Stimulated activated CD8-positive, alpha-beta memory T cell treated with anti-CD3 and anti-CD28 coated beads, Interleukin-4, amount 100 ng/mL, for 4 hours (primary cell): ENCODE measurements at places on chromosomes 16 and 17.

- DNase-seq, result no peak
Observed at GRCh38 chr17:62818526-62818925, 10.4 kb upstream of the MARCHF10 start.

DNA sequence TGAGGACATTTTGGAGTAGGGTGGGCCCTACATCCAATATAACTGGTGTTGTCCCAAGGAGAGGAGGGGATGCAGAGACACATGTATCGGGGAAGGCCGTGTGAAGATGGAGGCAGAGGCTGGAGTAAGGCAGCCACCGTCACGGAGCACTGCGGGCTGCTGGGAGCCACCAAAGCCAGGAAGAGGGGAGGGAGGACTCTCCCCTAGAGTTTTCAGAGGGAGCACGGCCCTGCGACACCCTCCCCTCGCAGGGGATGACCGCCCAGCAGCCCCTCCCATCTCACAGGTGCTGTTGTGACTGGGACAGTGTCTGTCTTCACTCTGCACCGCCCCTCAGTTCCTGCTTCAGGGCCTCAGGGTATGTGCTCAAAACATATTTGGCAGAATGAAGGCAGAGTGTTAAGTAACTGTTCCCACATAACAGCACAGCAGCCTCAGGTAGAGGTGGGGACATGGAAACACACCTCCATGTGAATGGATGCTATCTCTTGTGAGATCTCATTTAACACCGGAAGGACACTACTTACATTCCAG lies 82.2 kb downstream of the RBFOX3 start:
- no peak for DNase-seq

- no peak for DNase-seq
Observed at GRCh38 chr17:43669971-43670644, 8.4 kb upstream of the MEOX1 start.

- DNase-seq, result no peak
Observed at GRCh38 chr17:34926661-34927060, 34.6 kb downstream of the CCT6B start.

DNA sequence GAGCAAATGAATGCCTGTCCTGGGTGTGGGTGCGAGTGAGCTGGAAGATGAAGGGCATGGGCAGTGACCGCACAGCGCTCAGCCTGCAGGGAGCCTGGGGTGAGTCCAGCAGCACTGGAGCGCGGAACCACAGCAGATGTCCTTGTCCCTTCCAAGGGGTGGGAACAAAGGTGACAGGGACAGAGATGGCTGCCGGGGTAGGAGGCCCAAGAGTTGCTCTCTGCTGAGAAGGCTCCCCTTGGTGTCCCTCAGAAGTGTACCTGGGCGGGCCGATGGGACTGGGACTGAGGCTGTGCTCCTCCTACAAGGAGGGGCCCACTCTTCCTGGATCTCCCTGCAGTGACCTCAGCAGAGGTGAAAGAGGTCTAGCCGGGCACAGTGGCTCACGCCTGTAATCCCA lies 7.6 kb upstream of the PGAP6 start:
- no peak for DNase-seq

GRCh38 chr17:56601591-56601990 lies 8.1 kb downstream of the NOG start:
- DNase-seq, result no peak

GRCh38 chr17:36614933-36615332 lies 13.6 kb downstream of the MRM1 start:
- no peak for DNase-seq

DNA sequence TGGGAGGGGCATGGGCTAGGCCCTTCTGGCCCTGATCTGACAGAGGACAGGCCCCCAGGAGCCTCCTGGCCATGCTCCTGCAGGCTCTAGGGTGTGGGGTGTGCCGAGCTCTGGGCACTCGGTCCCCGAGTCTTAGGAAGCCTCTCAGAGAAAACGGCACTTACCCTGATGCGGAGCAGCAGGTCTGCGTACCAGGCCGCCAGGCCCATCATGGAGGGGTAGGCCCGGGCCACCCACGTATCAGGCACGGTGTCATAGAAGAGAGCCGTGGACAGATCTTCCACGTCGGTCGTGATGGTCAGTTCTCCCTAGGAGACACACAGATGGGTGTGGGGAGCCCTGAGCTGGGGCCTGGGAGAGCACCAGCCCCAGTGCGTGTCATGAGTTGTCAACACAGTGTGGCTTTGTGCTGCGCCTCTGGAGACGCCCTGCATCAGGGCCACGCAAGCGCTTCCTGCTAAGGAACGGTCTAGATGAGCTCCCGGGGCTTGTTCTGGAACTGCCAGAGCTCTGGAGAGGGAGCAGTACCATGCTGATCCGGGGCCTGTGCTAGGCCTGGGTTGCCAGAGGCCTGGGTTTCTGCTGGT lies 47.9 kb downstream of the PGS1 start:
- DNase-seq, result no peak

DNA sequence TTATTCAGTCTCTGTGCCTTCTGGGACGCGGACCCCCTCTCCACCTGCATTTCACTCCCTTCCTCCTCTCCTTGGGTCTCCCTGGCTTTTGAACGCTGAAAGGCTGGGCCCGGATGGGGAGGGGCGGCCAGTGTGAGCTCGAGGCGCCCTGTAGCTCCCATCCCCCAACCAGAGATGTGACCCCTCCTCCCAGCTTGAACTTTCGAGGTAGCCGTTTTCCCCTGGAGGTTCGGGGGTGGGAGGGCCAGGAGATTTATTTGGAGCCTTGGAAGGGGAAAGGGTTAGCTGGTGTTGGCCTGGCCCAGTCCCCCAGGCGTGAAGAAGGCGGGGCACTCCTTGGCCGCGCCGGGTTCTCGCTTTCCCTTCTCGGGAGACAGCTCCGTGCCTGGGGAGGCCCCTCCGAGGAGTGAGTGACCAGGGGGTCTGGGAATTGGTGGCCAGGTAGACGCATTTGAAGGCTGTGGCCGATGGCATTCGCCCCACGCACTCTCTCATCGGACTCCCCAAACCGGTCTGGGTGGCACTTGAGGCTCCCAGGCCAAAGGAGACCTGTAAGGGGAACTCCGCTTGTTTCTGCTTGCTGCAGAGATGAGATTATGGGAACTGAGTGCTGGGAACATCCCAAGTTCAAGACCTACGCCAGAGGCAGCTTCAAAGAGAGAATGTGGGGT lies 942 bp downstream of the LDAF1 start:
- DNase-seq, result no peak

- DNase-seq, result no peak
Observed at GRCh38 chr17:56499799-56500388, 93.6 kb upstream of the NOG start.

DNA sequence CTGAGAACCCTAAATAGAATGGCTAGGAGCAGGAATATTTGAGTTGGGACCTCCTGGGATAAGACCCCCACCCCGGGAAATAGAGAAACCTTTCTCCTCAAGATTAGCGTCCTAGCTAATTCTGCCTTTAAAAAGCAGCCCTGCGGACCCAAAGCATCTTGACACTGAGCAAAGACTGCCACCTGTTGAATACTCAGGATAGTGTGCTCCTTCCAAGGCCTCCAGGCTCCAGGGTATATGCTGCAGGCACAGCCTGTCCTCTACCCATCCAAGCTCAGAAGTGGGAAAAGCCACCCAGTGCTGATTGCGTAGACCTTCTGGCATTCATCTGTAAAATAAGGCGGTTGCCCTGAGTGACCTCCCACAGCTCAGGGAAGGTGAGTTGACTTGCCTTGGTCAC lies 456.2 kb upstream of the DYNLRB2 start:
- DNase-seq, result no peak

GRCh38 chr17:13222975-13223374 lies 205.1 kb upstream of the ELAC2 start:
- DNase-seq, result no peak

- no peak for DNase-seq
Observed at GRCh38 chr17:36213695-36214094, 2.8 kb downstream of the CCL4L2 start.

GRCh38 chr16:65622151-65622550 lies 500.3 kb upstream of the CDH11 start:
- DNase-seq, result no peak

GRCh38 chr16:12341423-12341822 lies 364.9 kb downstream of the SNX29 start:
- DNase-seq, result no peak

- DNase-seq, result no peak
Observed at GRCh38 chr16:51818342-51818944, 667.4 kb upstream of the SALL1 start.

- no peak for DNase-seq
Observed at GRCh38 chr16:74372953-74373846, 2.9 kb upstream of the NPIPB15 start.

GRCh38 chr16:74817851-74818250 lies 43.2 kb upstream of the FA2H start:
- DNase-seq, result no peak

- DNase-seq, result no peak
Observed at GRCh38 chr16:1776991-1777374, 4.0 kb upstream of the MRPS34 start.

- no peak for DNase-seq
Observed at GRCh38 chr17:65097110-65097509, 40.1 kb upstream of the RGS9 start.

DNA sequence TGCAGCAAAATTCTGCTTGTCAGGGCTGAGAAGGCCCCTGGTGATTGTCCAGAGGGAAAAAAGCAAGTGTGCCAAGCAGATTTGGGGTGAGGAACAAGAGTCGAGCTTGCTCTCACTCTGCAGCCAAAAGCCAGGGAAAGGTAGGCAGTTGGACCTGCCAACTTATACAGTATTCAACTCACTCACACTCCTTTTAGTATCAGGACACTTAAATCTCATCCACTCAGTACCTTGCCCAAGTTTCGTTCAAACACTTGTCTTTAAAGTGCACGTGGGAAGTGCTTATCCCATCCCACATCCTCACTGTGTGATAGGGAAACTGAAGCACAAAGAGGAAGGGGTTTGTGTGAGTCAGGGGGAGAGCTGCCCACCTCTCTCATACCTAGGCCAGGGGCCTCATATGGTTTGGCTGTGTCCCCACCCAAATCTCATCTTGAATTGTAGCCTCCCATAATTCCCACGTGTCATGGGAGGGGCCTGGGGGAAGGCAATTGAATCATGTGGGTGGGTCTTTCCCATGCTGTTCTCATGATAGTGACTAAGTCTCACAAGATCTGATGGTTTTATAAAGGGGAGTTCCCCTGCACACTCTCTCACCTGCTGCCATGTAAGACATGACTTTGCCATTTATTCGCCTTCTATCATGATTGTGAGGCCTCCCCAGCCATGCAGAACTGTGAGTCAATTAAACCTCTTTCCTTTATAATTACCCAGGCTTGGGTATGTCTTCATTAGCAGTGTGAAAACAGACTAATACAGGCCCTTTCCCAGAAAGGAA lies 25.6 kb upstream of the CES5A start:
- DNase-seq, result no peak

GRCh38 chr17:876272-876671 lies 94.1 kb downstream of the MRM3 start:
- DNase-seq, result no peak

DNA sequence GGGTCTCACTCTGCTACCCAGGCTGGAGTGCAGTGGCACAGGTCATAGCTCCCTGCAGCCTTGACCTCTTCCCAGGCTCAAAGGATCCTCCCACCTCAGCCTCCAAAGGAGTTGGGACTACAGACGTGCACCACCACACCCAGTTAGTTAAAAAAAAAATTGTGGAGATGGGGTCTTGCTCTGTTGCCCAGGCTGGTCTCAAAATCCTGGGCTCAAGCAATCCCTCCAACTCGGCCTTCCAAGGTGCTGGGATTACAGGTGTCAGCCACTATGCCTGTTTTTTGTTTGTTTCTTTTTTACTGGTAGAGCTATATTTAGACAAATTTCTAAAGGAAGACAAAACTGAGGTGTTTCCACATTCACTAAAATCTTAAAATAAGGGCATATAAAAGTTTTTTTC lies 1.7 kb downstream of the CMTR2 start:
- no peak for DNase-seq

- no peak for DNase-seq
Observed at GRCh38 chr16:8120001-8120400, 470.3 kb downstream of the TMEM114 start.

- DNase-seq, result no peak
Observed at GRCh38 chr16:66547101-66547989, 2.6 kb downstream of the TK2 start.

GRCh38 chr17:19017804-19018599 lies 13.4 kb upstream of the FAM83G start:
- DNase-seq, result no peak

- no peak for DNase-seq
Observed at GRCh38 chr17:66834426-66834918, 445 bp upstream of the CACNG5 start.

GRCh38 chr16:57578521-57579360 lies 36.3 kb downstream of the ADGRG5 start:
- DNase-seq, result no peak

DNA sequence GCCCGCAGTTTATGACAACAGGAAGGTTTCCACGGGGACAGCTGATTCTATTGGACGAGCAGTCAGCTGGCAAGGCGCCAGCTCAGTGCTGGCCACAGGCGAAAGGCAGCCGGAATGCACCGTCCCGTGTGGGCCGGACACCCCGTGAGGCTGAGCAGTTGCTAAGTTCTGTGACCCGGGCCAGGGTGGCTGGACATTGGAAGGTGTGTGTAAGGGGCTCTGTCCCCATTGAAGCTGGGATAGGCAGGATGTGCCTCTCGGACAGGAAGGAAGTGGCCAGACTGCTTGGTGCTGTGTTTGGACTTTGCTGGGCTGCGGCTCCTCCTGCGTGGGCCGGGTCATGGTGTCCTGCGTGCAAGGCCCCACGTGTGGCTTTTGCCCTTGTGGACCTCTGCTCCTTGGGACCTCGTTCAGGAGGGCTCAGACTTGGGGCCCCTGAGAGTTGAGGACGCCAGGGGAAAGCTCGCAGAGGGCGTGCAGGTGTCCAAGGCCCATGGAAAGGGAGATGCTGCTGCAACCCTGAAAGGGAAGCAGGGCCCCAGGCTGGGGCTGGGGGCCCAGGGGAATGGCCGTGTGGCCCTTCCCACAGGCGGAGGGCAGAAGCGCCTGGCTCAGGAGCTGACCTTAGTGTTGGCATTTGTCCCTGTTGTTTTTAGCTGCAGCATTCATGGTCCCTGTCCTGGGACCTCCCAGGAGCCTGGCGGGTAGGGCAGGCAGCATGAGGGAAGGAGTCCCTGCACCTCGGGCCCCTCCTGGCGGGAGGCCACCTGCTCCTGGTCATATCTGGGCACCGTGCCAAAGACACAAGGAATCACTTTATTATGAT lies 10.0 kb downstream of the BAIAP2 start:
- no peak for DNase-seq

- DNase-seq, result no peak
Observed at GRCh38 chr17:44559634-44560554, 2.6 kb downstream of the FZD2 start.
